ENCODE measurements at places on chromosomes 4 and X.
A peak's percentile ranks its signal among the peaks of the same experiment; 100 is the strongest.

- DNase-seq = no peak
Observed at GRCh38 chr4:6487466-6487865, 15.1 kb upstream of the PPP2R2C start.

- no peak for DNase-seq
Observed at GRCh38 chr4:25308306-25308705, 4.3 kb upstream of the ZCCHC4 start.

GRCh38 chr4:743463-744211 lies 38.0 kb downstream of the PCGF3 start:
- DNase-seq = no peak

DNA sequence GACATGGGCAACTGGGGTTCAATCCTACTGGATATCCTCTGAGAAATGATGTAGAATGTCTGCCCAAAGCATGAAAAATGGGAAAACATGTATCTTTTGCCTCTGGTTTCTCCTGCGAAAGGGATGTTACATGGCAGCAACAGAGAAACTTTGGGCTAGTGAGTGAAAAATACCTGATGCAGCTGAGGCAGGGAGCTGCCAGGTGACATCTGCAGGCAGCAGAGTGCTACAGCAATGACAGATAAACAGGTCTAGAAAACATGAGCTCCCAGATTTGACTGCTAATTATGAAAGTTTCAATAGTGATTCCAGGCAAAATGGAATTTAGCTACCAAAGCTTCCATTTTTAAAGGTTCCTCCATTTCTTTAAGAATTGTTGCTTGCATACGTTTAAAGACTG lies 4.8 kb upstream of the CXCL1 start:
- no peak for DNase-seq

- no peak for DNase-seq
Observed at GRCh38 chr4:125390126-125390525, 75.4 kb downstream of the FAT4 start.

GRCh38 chrX:9227276-9227675 lies 193.3 kb upstream of the FAM9B start:
- DNase-seq = no peak

DNA sequence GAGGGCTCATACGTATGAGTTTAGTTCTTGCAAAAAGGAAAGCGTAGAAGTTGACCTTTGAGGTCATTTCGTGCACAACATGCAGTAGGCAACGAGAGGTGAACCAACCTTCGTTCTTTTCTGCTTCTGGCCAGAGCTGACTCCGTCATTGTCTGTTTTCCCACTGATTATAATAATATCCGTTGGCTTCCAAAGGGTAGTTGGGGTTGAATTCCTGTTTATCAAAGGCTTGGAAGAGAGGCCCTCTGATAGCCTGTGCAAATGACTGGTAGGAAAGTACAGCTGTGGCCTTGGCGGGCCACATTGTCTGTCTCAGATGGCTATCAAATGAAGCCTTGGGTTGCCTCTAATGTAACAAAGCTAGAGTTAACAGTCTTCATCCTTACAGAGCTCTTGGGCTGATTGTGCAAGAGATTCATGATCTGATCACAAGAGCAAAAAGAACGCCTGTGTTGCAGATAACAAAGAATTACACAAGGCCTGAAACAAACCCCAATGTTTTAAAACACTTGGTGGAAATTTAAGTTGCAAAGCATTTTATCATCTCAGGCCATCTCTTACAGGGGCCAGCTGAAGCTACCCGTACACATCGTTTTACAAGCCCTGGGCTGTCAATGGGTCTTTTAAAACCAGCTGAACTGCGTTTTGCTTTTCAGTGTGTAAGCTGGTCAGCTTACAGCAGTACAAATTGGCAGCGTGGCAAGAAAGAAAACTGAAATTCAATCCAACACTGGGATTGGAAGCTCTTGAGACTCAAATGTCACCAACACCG lies 46.1 kb upstream of the FAM9C start:
- no peak for DNase-seq

- DNase-seq = no peak
Observed at GRCh38 chrX:106874075-106874474, 29.1 kb downstream of the RIPPLY1 start.

- DNase-seq = peak; percentile 28
Observed at GRCh38 chrX:129360175-129360574, 163.1 kb downstream of the SMARCA1 start.

GRCh38 chr4:62448911-62449310 lies 1248.8 kb downstream of the ADGRL3 start:
- DNase-seq = no peak

DNA sequence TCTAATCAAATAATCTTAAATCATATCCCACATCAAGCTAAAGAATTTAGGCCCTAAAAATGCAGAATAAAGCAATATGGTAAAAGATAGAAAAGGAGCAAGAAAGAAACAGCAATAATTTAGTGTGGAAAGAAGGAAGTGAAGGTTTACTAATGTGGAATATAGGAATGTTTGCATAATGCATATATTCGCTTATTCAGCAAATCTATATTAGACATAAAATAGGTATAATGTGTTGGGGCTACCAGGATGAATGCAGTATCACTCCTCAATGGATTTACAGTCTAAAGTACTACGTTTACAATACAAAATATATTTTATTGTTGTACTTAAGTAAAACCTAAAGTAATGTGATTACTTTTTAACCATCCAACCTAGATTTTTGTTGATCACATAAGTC lies 4.7 kb downstream of the CENPE start:
- no peak for DNase-seq

DNA sequence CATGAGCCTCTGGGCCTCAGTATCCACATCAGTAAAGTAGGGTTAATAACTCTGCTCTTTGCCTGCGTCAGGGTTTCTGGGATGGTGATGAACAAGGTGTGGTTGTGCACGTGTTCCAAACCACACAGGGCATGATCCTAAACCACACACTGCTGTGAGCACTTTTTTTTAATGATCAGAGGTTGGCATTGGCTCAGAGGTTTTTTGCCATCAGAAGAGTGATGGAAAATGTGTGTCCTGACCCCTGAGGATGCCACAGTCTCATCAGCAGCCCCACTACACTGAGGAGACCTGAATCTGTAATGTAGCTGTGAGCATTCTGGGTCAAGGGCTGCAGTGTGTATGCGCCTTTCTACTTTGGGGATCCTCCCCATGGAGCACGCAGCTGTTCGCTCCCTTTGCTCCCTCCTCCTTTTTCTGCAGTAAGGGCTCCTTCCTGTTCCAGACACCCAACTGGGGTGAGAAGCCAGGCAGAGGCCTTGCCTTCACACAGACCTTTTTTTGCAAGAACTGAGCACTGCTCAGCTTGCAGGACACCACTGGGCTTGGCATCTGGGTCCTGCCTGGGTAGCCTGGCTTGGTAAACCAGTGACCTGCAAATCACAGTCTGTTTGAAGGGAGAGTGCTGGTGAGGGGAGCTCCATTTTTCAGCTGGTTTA lies 87.5 kb downstream of the MAMLD1 start:
- no peak for DNase-seq

DNA sequence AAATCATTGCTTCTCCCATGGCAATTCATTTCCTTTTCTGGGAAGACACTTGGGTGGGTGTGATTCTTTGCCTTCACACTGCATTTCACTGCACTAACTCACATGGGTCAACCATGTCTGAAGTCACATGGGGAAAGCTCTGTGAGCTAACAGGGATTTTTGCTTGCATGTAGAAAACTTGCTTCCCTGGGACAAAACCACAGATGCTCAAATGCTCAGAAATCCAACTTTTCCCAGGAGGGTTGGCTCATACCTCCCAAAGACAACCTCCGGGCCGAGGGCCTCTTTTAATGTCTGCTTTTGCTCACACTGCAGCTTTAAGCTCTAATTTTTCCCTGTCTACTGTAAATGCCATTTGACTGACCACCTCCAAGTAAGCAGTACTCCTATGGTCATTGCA lies 1695.2 kb downstream of the STIM2 start:
- no peak for DNase-seq

- no peak for DNase-seq
Observed at GRCh38 chr4:16294455-16294854, 68.2 kb upstream of the TAPT1 start.
